ENCODE measurements at places on chromosomes 2 and 18.

GRCh38 chr2:79910643-79911042 lies 393.9 kb downstream of the LRRTM1 start:
- no peak overlapping the region for H3K4me3 ChIP-seq
- H3K36me3 ChIP-seq = no peaks in the 10 kb centered on the region
- H3K27ac ChIP-seq = no peak overlapping the region
- no peaks in the 10 kb centered on the region for H3K27me3 ChIP-seq
- DNase-seq = no peak
- no peaks in the 10 kb centered on the region for H3K4me1 ChIP-seq

- H3K36me3 ChIP-seq = no peaks in the 10 kb centered on the region
- H3K27ac ChIP-seq = no peak overlapping the region
- H3K27me3 ChIP-seq = no peaks in the 10 kb centered on the region
- H3K4me3 ChIP-seq = no peak overlapping the region
- no peak for DNase-seq
Observed at GRCh38 chr2:43724728-43725526, 48.7 kb upstream of the C1GALT1C1L start.

DNA sequence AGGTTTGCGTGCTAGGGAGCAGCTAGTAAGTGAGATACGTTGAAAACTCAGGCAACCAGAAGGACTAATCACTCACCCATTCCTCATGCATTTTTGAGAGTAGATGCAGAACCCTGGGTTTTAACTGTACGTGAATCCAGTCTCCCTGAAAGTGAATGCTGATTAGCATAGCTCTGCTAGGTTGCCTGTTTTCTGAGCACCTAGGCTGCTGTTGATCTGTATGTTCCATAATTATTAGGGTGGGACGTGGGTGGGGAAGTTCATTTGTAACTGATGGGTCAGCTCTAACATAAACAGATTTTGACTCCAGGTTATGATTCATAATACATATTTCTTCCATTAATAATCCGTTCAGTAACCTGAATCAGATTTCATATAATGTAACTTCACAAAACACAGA lies 379.0 kb upstream of the FANCL start:
- no peaks in the 10 kb centered on the region for H3K4me1 ChIP-seq
- DNase-seq = no peak
- no peaks in the 10 kb centered on the region for H3K27me3 ChIP-seq
- H3K4me3 ChIP-seq = no peak overlapping the region
- no peaks in the 10 kb centered on the region for H3K36me3 ChIP-seq

DNA sequence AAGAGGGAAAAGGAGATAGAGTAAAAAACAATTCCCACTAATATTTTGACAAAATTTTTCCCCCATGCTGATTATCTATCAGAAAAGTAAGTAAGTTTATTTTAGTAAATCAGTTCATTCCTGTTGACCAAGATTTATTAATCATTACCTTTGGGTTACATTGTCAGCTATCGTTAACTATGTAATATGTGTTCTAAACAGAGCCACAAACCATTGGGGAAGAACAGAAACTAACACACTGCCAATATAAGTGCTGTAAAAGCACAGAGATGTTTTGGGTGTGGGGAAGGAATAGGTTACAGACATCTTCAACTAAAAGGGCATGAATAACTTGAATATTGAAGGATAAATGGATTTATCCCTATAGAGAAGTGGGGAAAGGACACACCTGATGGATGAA lies 42.5 kb upstream of the ACADL start:
- DNase-seq = no peak
- no peak overlapping the region for H3K4me3 ChIP-seq
- H3K27ac ChIP-seq = no peak overlapping the region
- no peaks in the 10 kb centered on the region for H3K27me3 ChIP-seq
- H3K4me1 ChIP-seq = no peaks in the 10 kb centered on the region

DNA sequence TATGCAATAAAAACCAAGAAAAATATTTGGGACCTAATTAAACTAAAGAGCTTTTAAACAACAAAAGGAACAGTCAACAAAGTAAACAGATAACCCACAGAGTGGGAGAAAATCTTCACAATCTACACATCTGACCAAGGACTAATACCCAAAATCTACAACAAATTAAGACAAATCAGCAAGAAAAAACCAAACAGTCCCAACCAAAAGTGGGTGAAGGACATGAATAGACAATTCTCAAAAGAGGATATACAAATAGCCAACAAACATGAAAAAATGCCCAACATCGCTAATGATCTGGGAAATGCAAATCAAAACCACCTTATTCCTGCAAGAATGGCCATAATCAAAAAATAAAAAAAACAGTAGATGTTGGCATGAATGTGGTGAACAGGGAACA lies 250.1 kb downstream of the C1D start:
- no peak for DNase-seq
- no peak overlapping the region for H3K4me3 ChIP-seq
- no peaks in the 10 kb centered on the region for H3K36me3 ChIP-seq
- H3K27me3 ChIP-seq = no peaks in the 10 kb centered on the region

- DNase-seq = no peak
- no peaks in the 10 kb centered on the region for H3K36me3 ChIP-seq
- no peak overlapping the region for H3K27ac ChIP-seq
- H3K27me3 ChIP-seq = no peaks in the 10 kb centered on the region
- H3K4me1 ChIP-seq = no peaks in the 10 kb centered on the region
- H3K4me3 ChIP-seq = no peak overlapping the region
Observed at GRCh38 chr2:170218931-170219330, 41.0 kb downstream of the MYO3B start.

Data from sigmoid colon (tissue), 7 donors.